ENCODE measurements at places on chromosomes 2 and 18. TPM values are rescaled to one million over a fixed set of nuclear protein-coding genes. Genes with fewer than 3 reads are reported as not detected.

DNA sequence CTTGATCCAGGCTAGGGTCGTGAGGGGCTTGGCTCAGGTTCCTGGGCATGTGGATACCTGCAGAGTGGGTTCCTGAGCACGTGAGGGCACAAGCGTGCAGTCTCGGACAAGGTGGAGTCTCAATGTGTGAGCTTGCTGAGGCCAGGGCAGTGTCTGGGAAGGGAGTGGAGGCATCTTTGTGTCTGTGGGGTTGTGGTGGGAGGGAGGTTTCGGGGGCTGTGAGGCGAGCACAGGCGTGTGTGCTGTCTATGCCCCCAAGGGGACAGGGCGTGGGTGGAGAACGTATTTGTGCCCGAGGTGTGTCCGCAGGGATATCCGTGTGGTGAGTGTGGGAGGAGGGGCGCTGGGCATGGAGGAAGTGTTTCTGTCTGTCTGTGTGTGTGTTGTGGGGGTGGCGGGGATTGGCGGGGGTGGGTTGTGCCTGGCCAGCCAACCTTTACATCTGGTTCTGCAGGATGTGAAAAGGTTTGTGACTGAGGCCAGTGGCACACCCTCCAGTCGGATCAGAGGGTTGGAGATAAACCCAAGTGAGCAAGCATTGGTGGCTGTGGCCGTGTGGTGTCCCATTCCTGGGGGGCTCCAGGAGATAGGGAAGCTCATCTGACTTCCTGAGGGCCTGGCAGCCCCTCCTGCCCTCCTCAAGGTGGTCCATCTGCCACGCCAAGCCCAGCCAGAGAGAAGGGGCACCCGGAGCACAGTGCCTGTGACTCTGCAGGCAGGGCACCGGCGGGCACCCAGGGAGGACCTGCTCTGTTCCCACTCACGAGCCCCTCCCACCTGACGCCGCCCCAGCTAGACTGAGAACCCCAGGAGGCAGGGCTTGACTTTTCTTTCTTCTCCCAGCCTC, 57.1 kb downstream of the ZFP36L2 start:
- no peak for DNase-seq

DNA sequence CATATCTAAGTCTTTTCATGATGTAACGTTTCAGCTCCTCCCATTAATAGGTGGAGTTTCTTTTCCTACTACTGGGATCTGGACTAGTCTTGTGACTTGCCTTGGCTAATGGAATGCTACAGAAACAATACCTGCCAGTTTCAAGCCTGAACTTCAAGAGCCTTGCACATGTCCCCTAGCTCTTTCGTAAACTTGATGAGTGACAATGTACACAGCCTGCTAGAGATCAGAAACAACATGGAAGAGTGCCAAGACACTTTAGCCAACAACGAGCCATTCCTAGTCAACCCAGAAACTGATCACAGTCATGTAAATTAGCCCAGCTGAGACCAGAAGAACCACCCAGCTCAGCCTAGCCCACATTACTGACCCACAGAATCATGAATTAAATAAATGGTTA, 24.8 kb upstream of the STK39 start:
- no peak for DNase-seq

GRCh38 chr2:150391779-150392178, 95.7 kb downstream of the RND3 start:
- DNase-seq = no peak

Gene MYO3B
- 0.44 TPM for total RNA-seq
